Hematopoietic multipotent progenitor cell treated with erythropoietin and hydrocortisone succinate and interleukin-3 and kit ligand, for 4 days (in vitro differentiated cells): ENCODE measurements at places on chromosomes 2 and 18.

DNA sequence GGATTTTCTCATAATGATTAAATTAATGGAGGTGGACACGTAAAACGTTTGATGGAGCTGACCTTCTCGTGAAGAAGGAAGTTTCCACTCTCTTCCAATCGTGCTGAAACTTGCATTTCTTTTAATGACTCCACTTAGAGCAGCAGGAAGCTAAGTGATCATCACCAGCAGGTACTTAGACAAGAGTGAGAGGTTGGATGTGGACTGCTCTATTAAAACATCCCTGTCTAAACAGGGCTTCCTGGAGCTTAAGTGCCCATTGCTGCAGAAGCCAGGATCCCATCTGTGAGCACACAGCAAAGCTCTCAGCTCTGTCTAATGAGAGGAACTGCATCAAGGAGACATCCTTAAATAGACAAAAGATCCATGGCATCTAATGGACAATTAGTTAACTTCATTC, 1539.5 kb upstream of the CELF4 start:
- DNase-seq: no peak

GRCh38 chr2:204027091-204027490, 90.5 kb downstream of the ICOS start:
- DNase-seq: peak; percentile 68

DNA sequence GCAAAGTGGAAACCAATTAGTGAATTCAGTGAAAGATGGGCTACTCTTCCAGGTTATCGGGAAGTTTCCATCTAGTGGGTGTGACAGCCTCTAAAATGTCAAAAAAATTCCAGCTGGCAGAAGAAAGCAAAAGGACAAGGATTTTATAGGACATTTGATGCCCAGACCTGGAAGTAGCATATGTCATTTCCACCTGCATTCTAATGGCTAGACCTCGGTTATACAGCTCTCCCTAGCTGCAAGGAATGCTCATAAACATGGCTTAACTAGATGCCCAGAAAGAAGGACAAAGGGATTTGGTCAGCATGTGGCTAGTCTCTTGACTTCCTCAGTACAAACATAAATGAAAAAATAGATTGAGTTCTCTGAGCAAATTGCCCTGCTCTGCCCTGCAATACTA, 215.4 kb downstream of the NYAP2 start:
- no peak for DNase-seq

DNA sequence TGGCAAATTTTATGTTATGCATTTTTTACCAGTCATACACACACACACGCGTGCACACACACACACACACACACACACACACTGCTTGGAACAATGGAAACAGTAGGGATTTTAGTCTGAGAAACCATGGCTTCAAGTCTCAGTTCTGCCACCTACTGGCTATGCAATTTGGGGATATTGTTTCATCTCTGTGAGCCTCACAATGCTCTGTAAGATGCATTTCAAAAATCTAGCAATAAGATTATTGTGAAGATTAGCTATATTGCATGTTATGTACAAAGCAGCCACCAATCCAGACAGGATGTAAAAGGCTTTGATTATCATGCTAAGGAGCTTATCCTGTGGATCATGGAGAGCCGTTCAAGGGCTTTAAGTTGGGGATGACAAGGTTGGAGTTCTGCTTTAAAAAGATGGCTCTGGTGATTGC, 401.4 kb downstream of the NBAS start:
- DNase-seq: peak; percentile 70

- no peak for DNase-seq
These were observed 18.0 kb downstream of the FZD7 start for GRCh38 chr2:202051499-202052161.

GRCh38 chr2:40004336-40004735, 225.3 kb upstream of the THUMPD2 start:
- DNase-seq: no peak

DNA sequence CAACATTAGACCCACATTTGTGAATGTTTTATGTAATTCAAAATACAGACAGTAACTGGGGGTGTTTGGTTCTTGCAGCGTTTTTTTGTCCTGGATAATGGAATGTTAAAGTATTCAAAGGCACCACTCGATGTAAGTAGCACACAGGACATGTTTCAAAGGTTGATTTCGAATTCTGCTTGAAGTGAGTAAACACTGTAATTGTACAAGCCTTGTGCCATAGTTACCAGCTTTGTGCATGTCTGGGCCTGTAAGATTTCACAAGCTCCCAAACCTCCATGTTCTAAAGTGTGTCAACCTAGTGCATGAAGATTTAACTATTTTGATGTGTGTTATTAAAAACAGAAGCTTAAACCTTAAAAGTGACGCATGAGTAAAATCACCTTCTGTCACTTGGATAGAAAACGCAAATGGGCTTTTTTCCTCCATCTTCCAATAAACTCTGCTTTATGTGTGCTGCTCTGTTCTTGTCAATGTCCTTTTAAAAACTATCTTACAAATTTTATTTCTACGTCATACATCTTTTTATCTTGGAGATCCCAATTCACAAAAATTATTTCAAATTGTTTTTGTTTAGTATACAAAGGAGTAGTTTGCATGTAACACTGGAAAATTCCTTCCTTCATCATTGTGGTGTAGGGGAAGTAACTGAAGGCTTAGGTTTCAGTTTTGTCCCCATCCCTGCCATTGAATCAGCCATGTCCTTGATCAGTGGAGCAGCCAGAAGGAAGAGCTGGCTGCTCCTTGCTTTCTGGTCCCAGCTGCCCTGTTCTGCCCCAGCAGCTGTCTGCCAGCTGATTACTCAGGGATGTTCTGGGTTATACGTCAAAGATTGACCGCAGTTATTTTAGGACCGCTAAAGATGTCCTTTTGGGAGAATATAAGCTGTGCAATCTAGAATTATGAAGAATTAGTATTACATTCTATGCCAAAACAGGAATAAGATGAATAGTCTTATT, 119.2 kb downstream of the PRKRA start:
- DNase-seq: no peak

DNA sequence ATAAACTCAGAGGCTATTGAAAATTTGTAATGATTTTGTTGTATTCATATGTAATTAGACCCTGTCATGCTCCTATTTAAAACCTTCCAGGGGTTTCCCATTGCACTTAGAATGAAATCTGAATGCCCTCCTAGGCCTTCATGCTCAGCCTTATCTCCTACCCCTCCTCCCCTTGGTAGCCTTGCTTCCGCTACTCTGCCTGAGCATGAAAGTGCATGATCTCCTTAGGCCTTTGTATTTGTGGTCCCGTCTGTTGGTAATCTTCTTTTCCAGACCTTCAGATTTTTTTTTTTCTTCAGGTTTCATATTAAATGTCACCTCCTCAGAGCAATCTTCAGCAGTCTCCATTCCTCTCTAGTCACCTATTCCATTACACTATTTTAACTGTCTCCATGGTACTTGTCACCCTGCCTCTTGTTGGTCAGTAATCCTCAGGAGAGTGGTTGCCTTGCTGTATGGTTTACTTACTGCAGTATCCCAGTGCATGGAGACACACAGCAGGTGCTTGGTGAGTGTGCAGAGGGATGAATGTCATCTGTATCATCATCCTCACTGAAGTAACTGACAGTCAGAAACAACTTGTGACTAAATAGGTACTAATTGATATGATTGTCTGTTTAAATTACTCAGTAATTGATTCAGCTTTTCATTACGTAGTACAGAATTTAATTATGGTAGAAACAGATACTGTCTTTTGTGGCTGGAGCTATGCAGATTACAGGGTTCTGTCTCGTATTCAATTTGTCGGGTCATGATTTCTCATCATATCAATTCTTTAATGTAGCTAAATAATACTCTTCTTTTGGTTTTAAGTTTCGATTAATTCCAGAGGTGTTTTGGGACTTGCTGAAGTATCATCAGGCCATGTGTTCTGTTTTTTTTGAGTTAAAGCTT, 63.9 kb downstream of the PHLPP1 start:
- DNase-seq: peak; percentile 59

GRCh38 chr2:44201648-44202165, 33.0 kb downstream of the PPM1B start:
- DNase-seq: no peak

DNA sequence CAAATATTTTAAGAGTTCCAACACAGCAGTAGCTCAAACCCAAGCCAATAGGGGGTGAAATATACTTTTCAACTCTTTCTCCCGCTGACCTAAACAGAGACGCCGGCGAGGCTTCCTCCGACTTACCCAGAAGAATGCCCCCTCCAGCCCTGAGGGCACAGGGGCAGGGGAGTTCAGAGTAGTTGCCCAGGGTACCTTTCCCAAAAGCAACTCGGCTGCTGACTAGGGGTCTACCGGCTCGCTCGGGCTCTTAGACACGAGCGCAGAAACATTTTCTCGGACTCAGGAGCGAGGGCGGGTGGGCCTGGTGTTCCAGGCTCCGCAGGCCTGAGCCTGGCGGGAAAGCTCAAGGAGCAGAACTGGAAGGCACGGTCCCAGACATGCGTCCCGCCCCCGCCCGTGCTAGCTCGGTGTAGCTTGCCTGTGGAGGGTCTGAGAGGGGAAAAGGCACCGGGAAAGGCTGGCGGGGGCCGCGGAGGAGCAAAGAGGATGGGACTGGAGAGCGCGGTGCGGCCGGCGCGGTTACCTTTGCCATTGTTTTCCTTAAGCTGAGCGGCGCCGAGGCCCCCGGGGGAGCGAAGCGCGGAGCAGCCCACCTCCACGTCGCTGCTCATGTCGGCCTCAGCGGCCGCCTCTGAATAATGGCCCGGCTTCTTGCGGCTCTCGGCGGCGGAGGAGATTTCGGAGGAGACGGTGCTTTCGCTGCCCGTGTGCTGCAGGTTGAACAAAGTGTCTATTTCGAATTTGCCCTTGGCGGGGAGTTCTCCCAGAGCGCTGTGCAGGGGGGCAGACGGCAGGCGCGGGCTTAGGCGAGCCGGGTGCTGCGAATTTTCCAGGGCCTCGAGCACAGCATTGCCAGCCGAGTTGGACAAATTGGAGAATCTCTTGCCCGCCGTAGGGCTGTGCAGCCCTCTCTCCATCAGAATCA, 674 bp downstream of the EVX2 start:
- no peak for DNase-seq

- DNase-seq: peak; percentile 74
These were observed 714 bp downstream of the RPIA start for GRCh38 chr2:88692187-88692586.

- no peak for DNase-seq
These were observed 21.2 kb downstream of the VIT start for GRCh38 chr2:36717603-36718266.

DNA sequence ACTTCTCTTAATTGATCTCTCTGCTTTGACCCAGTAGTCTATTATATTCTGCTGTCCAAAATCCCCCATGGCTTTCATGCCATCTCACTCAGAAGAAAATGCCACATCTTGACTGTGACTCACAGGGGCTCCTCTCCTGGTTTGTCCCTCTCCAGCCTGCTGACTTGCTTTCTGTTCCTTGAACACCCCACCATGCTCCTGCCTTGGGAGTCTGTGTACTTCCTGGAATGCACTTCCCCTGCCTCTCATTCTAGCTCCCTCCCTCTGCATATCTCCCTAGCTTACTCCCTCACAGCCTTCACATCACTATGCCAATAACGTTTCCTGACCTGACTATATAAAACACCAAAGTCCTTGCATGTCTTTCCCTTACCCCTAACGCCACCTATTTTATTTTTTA, 167.2 kb downstream of the TRIB2 start:
- DNase-seq: no peak

- DNase-seq: no peak
These were observed 39.9 kb downstream of the TANK start for GRCh38 chr2:161199912-161200701.

DNA sequence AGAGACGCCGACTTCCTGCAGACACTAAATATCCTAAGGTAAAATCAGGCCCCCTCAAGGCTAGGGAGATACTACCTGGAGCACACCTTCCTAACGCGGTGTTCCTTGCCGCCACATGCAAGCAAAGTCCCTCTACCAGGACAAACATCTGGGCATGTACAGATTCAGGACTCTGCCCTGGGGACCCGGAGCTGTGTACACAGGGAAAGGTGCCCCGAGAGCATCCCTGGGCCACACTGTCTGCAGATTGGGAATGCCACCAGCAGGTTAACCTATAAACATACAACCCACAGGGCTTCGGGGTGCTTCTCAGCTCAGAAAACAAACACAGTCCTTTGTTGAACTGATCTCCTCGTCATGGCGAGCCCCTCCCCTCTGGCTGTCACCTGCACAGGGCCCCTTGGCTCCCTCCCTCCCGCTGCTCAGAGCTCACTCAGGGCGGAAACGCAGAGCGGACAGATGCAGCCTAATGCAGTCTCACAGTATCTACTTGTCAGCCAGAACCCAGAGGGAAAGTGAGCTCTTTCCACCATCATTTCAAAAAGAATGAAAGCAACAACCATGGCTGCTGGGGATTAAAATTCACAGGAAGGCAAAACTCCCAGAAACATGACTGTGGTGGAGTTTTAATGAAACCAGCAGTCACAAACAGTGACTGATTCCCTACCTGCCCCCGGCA, 218.8 kb downstream of the HDAC4 start:
- DNase-seq: no peak

DNA sequence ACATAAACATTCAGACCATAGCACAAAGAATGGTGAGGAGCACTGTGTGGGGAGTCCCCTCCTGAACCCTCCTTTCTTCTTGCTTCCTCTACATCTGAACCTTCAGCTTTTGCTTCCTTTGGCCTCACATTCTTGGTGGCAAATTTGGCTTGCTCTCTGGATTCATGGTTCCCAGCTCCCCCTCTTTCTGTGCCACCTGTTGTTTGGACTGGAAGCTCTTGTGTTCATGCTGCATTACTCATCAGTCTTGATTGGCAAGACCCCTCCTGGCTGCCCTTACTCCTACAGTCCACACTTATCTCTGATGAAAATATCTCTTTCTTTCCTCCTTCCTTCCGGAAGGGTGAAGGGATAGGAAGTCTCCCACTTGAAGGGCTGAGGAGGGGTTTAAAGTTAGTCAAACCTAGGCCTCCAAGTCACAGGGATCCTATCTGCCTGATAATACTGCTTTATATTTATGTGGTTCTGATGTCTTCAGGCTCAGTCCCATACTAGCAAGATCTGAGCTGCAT, 70.0 kb downstream of the MYO3B start:
- no peak for DNase-seq

DNA sequence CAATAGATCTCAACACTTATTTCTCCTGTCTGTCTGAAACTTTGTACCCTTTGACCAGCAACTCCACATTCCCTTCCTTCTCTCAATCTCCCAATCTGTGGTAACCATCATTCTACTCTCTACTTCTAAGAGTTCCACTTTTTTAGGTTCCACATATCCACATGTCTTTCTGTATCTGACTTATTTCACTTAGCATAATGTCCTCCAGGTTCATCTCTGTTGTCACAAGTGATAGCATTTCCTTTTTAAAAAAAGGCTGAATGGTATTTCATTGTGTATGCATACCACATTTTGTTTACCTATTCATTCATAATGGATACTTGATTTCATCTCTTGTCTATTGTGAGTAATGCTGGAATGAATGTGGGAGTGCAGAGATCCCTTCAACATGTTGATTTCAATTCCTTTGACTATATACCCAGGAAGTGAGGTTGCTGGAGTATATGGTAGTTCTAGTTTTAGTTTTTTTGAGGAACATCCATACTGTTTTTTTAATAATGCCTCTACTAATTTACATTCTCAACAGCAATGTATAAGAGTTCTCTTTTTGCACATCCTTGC, 18.8 kb upstream of the MMADHC start:
- DNase-seq: no peak

- peak; percentile 18 for DNase-seq
These were observed 538.2 kb downstream of the NYAP2 start for GRCh38 chr2:225937625-225938187.
